Right hindlimb (tissue), 1 donor: ENCODE measurements at places on chromosomes 16 and 17.

GRCh38 chr17:58764373-58764772 is 8.7 kb downstream of the PPM1E start:
- no peak for DNase-seq

GRCh38 chr17:10646392-10646990 is 10.6 kb downstream of the MYH3 start:
- peak; percentile 87 for DNase-seq

- DNase-seq = no peak
Measured at GRCh38 chr17:72294487-72294893, 173.7 kb downstream of the SOX9 start.

DNA sequence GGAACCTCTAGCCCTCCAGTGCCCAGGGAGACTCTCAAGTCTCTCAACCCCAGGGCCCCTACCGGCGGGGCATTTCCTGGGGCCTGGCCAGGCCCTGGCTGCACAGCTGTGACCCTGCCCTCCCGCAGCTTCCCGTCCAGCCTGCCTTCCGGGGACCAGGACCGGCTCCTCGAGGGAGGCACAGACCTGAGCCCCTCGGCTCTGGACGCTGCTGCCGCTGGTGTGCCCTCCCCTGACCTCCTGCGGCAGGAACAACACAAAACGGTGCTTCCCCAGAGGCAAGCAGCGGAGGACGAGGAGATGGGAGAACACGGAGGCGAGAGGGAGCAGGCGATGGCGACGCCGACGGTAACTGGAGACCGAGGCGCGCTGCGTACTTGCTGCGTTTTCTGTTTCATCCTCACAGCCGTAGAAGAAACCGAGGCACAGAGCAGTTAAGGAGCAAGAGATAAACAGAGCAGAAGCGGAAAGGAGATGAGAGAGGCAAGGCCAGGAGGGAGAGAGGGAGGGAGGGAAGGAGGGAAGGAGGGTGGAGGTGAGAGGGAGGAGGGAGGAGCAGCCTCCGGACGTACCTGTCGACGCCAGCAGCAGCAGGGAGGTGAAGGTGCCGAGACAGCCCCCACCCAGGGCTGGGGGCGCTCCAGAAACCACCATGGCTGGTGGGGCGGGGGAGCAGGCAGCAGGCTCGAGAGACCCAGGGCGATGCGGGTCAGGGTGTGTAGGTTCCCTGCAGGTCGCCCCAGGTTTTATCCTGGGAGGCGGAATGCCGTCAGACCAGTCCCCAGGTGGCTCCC is at the start of gene PRSS22:
Gene PRSS22 (minus strand): TSS at position 720 of the 794 bp plus-strand sequence. CDS start 66 bp downstream, at position 654.
- DNase-seq = no peak

GRCh38 chr16:60810250-60810649 is 1226.0 kb downstream of the CDH8 start:
- DNase-seq = no peak

DNA sequence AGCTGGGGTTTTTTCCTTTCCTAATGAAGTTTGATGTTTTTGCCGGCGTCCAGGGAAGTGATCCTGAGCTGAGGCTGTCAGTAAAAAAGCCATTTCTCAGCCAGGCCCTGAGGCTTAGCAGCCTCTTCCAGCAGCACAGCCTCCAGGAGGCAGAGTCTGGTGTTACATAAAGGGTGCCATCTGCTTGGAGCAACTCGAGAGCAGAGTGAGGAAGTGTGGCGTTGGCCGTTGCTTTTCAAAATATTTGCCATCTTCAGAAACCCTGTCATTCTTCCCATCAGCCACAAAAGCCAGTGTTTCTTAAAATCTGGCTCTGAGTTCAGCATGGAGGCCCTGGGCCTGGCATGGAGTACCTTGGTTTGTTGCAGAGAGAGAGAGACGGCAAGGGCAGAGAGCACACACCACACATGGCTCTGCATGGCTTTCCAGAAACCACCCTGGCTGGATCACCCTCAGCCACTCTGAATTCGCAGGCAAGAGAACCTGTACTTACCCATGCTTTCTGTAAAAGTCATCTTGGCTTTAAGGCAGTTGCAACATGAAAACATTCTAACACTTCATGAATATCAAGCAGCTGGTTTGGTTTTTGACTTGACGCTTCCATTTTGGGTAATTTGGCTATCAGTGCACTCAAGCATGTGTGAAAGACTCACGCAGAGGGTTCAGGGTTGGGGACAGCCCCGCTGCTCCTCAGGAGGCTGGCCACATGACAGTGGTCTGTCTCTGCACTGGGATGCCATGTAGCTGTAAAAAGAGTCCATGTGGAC is 21.0 kb downstream of the PMM2 start:
- no peak for DNase-seq

DNA sequence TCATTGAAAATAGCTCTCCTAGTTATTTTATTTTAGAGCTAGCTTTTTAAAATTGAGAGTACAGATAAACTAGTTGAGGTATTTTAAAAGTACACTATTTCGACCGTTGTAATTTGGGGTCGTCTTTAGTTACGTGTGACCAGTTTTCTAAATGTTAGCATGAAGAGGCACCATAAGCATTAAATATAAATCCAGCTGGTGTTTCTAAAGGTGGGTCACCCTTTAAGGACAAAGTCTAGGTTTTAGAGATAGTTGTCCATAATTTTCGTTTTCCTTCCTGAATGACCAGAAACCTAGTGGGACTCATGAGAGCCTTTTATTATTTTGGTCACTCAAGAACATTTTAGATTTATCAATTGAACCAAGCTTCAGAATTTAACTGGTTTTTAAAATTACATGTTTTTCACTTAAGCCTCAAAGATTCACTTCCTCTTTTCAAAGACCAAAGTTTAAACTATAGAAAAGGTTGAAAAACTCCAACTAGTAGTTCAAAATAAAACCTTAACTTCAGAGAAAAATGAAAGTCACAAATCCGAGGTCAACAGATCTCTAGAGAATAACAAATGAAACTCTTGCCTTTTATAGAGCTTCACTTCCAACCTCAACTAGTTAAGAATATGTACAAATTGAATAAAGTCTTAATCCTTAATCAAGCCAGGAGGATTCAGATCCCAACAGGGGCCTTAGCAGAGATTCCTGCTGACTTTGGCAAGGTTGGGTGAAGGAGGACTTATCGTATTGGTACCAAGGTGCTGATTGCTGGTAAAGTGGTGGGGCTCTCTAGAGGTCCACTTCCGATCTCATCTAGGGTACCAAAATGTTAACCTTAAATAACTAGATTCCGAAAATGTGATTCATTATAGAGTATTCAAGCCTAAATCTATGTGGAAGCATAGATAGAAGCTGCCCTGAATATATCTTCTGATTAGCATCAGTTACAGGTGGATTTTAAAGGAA is 32.5 kb downstream of the PHKB start:
- DNase-seq = no peak

DNA sequence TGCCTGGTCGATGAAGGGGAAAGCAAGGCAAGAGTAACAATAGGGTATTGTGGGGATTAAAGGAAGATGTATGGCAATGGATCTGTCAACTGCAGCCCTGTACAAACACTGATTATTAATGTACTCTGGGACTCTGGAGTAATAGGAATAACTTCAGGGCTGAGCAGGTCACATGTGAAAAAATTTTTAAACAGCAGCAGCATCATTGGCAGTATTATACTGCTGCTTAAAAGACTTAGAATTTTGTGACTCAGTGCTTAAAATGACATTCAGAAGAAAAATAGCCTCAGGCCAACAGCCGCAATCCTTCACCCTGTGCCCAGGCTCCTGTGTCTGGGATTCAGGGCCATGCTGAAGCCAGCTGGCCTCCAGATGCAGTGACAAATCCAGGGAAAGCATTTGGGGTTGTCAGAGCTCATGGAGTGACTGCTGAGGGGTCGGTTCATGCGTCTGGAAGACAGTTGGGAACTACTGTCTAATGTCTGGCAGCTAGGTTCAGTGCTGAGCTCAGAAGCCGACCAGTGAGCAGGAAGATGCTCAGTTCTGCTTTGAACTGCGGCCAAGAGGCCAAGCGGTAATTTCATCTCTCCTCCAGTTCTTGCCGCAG is 22.2 kb downstream of the TEX2 start:
- peak; percentile 74 for DNase-seq

GRCh38 chr16:67278773-67279295 is 498 bp upstream of the PLEKHG4 start:
- no peak for DNase-seq

GRCh38 chr17:43915559-43915958 is 8.2 kb upstream of the MPP2 start:
- no peak for DNase-seq

- peak; percentile 25 for DNase-seq
Measured at GRCh38 chr17:61635913-61636432, 45.0 kb upstream of the NACA2 start.

DNA sequence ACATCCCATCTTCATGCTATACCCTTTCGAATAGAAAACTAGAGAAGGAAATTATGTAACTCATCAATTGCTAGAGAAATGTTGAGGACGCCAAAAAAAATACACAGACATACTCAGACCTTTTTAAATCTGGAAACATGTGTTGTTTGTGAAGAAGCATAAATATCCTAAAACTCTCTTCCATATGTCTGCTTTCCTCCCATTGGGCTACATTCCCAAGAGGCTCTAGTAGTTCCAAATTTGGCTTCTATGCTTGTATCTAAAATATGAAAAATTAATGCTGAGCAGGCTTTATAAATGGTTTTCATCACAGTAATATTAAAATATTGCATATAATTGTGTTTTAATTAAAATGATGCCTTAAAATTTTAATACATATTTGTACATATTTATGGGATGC is 297.9 kb upstream of the PSMD7 start:
- no peak for DNase-seq

DNA sequence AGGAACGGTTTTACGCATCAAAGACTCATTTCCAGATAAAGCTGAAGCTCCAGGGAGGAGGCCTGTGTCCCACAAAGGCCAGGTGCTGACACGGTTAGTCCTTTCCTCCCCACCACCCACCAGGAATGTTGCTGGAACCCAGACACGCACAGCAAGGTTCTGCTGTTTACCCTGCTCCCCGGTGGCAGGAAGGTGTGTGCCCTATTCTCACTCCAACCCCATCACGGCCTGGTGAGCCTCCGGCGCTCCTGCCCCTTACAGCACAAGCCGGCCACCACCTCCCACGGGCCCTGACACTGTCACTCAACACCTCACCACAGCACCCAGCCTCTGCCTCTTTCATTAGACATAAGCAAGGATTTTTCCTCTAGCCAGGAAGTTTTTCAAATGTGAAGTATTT is 47.8 kb downstream of the ANKRD11 start:
- DNase-seq = no peak

DNA sequence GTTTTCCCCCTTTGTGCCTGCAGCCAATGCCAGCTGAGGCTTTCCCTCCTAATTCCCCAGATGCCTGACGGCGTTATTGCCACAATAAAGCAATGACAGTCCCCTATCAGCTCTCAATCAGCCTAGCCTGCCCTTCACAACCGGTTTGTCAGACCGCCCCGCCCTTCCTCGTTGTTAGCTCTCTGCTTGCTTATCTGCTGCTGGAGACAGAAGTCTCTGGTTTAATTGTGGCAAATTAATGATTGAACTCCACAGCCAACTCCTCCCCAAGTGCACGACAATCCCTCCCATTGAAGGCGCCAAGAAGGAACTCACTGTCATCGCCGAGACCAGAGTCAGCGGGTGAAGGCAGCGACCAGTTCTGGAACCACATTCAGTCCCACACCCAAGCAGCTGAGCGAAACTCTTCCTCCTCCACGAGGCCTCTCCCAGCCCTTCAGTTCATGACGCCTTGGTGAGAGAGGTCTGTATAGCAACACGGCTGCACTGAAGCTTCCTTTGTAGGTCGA is 474.4 kb downstream of the SLC39A11 start:
- peak; percentile 42 for DNase-seq

- DNase-seq = no peak
Measured at GRCh38 chr17:60947100-60947499, 269.4 kb downstream of the BCAS3 start.

- DNase-seq = no peak
Measured at GRCh38 chr17:32156656-32157055, 14.4 kb downstream of the RHOT1 start.

DNA sequence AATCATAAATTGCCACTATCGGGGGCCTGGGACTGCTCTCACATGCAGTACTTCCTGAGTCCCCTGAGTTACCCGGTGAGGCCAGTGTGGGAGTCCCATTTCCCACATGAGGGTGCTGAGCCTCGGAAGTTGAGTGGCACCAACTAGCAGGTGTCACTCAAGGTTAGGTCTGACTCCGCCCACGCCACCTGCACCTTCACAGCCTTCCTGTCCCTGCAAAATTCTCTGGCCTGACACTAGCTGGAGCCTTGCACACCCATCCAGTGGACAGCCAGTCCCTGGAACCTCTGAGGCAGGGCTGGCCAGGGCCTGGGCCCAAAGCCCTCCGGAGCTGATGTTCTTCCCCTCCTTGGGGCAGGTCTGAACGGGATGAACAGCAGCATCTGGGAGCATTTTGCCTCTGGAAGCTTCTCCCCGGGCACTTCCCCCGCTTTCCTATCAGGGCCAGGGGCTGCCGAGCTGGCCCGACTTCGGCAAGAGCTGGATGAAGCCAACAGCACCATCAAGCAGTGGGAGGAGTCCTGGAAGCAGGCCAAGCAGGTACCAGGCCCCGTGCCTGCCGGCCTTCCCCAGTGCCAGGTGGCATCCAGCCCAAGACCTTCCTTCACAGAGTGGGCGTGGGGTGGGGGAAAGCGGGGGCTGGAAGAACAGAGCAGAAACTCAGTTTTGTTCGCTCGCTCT is 21.9 kb downstream of the UNC13D start:
- DNase-seq = no peak

- peak; percentile 82 for DNase-seq
Measured at GRCh38 chr17:78974635-78975591, 4.8 kb downstream of the LGALS3BP start.

- DNase-seq = peak; percentile 33
Measured at GRCh38 chr16:80447241-80447640, 93.6 kb upstream of the DYNLRB2 start.

DNA sequence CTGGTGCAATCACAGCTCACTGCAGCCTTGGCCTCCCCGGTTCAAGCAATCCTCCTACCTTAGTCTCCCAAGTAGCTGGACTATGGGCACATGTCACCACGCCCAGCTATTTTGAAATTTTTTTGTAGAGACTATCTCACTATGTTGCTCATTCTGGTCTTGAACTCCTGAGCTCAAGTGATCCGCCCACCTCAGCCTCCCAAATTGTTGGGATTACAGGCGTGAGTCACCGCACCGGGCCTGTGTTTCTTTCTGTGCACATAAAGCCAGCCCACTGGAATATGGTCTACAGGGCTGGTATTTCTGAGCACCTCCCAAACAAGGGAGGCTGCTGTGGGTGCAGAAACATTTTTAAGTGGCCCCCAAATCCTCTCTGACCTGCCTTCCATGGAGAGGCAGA is 8.4 kb downstream of the TMEM95 start:
- DNase-seq = no peak

DNA sequence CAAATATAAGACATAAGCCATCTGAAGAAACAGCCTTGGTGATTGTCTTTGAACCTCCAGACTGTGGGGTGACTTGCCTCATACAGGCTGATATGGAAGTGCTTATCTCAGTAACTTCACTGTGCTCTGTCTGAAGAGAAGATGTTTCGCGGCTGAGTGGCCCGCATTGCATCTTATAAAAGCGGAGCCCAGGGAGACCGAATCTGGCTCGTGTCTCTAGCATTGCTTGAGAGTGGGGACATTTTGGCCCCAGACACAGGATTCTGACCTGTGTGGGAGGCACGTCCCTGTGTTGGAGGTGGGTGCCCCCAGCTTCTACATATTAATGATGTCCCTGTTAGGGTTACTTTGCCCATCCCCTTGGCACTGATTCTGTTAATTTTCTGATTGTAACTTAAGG is 66.4 kb downstream of the METRNL start:
- DNase-seq = no peak

GRCh38 chr17:74730491-74731346 is 6.3 kb upstream of the RAB37 start:
- DNase-seq = no peak
